ENCODE measurements at places on chromosomes 3 and 15. TPM values are rescaled to one million over a fixed set of nuclear protein-coding genes. Genes with fewer than 3 reads are reported as not detected.

Gene NANOGP8
- total RNA-seq, result 0.73 TPM

Gene EPB42
- total RNA-seq, result not detected

Gene MINAR1
- 0.73 TPM for total RNA-seq

Gene UBE2E1
- total RNA-seq, result 65.3 TPM

Gene TRAT1
- total RNA-seq, result not detected

Gene ESYT3
- total RNA-seq, result 1.4 TPM

Gene TMEM40
- total RNA-seq, result not detected

Gene ISY1
- 31.5 TPM for total RNA-seq

Gene GREM1
- 2.2 TPM for total RNA-seq

Gene CHRNA5
- total RNA-seq, result 0.37 TPM

Gene XYLB
- 7.7 TPM for total RNA-seq

Gene TERC
- 269 TPM for total RNA-seq

Gene ZIC1
- total RNA-seq, result 21.7 TPM

Gene PLOD2
- total RNA-seq, result 75.0 TPM

Gene STRIT1
- total RNA-seq, result not detected

Gene SLC12A1
- not detected for total RNA-seq

Gene CRYGS
- total RNA-seq, result 2.3 TPM

Gene WWTR1
- 117 TPM for total RNA-seq

Gene AHSG
- total RNA-seq, result not detected

Gene ROPN1B
- not detected for total RNA-seq

Gene CHL1
- 0.20 TPM for total RNA-seq

Gene PXYLP1
- 5.1 TPM for total RNA-seq

Gene DUOXA2
- total RNA-seq, result not detected

Gene SCG5
- 1.8 TPM for total RNA-seq

Gene ADGRG7
- total RNA-seq, result not detected

Gene VPS39
- 42.3 TPM for total RNA-seq

Gene LRRC58
- total RNA-seq, result 51.2 TPM

Gene C3orf20
- total RNA-seq, result not detected

Gene ACAD9
- total RNA-seq, result 43.0 TPM

Gene SH2D7
- total RNA-seq, result not detected

Gene IL12A
- 3.5 TPM for total RNA-seq

Gene SPTSSB
- total RNA-seq, result 0.37 TPM

Gene UCN2
- 0.20 TPM for total RNA-seq

Gene ALS2CL
- total RNA-seq, result 0.37 TPM

Gene TIGIT
- total RNA-seq, result not detected

Gene TMEM207
- total RNA-seq, result not detected

Gene CYP1A1
- 0.37 TPM for total RNA-seq

Gene SLC24A5
- total RNA-seq, result not detected

Gene TGM5
- total RNA-seq, result not detected

Gene SLC15A2
- total RNA-seq, result not detected

Gene CISH
- total RNA-seq, result 1.1 TPM

Gene HHLA2
- not detected for total RNA-seq

Gene DAZL
- total RNA-seq, result 0.37 TPM

Gene EPHB1
- 0.73 TPM for total RNA-seq

Gene TMCO5A
- total RNA-seq, result not detected

Gene KCNAB1
- not detected for total RNA-seq

Gene LMAN1L
- not detected for total RNA-seq

Gene PAK6
- total RNA-seq, result not detected

Gene GRAMD2A
- under 0.01 TPM for total RNA-seq

Gene NR2E3
- total RNA-seq, result 0.20 TPM

Gene UBAP1L
- 2.2 TPM for total RNA-seq

Gene DIPK2A
- total RNA-seq, result 76.8 TPM

Gene AMT
- 0.73 TPM for total RNA-seq
